Renal pelvis (tissue), 12 donors: ENCODE measurements at places on chromosomes 5 and 9.
A peak's percentile ranks its signal among the peaks of the same experiment; 100 is the strongest.

GRCh38 chr5:96573513-96573894 is 88.7 kb upstream of the CAST start:
- DNase-seq, result no peak

GRCh38 chr5:181191526-181192336 is 13.3 kb downstream of the TRIM7 start:
- DNase-seq, result peak; percentile 94

DNA sequence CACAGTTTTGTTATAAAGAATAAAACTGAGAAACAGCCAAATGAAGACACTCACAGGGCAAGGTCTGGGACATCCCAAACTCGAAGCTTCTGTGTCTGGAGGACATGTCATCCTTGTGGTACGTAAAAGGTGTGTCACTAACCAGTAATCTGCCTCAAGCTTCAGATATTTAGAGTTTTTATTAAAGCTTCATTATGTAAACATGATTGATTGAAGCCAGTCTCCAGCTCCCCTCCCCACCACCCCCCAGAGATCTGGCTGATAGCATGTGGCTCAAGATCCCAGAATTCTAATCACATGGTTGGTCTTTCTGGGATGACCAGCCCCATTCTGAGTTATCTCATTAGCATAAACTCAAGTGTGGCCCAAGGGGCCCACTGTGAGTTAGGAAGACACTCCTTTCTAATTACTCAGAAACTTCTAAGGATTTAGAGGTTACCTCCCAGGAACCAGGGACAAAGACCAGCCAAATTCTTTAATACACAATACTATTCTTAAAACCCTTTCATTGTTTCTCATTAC is 31.4 kb upstream of the ERAP1 start:
- no peak for DNase-seq

- DNase-seq, result peak; percentile 52
Measured at GRCh38 chr9:96177005-96177718, 124.8 kb downstream of the HSD17B3 start.

DNA sequence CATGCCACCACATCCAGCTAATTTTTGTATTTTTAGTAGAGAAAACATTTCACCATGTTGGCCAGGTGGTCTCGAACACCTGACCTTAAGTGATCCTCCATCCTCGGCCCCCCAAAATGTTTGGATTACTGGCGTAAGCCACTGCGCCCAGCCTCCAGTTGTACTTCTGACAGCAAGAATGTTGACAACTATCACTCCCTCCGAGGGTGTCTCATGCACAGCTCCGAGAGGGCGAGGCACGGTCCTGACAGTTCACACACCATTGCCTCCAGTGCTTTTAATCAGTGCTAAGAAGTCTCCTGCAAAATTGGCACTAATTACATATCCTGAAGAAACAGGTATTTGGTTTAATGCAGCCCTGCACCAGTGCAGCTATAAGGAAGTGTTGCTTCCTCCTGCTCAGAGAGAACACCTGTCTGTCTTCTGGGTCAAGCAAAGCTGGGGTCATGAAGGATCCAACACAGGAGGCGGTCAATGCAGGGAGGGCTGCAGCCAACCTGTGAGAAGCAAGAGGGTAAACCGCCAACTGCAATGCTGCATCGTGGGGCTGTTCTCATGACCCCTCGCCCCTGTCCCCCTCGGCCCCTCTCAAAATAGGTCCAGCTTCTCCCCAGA is 184.0 kb downstream of the MED10 start:
- no peak for DNase-seq

DNA sequence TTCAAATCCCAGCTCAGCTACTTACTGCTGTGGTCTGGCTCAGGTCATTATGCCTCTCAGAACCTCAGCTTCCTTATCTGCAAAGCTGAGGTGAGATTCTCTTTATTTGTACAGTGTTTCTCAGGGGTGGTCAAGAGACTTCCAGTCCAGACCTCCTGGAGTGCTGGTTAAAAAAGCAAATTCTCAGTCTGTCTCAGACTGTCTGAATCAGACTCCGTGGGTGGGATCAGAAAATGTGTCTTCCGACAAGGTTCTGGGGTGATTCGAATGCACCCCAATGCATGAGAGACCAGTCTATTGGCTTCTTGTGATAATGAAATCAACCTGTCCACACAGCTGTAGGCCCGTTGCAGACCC is 137.7 kb upstream of the SMIM23 start:
- DNase-seq, result no peak

- DNase-seq, result no peak
Measured at GRCh38 chr5:148924817-148925216, 98.4 kb downstream of the ADRB2 start.

GRCh38 chr9:125133403-125134329 is 9.7 kb downstream of the SCAI start:
- DNase-seq, result no peak

GRCh38 chr5:39223565-39224156 is 4.3 kb upstream of the FYB1 start:
- DNase-seq, result no peak

GRCh38 chr9:71678999-71679398 is 89.3 kb downstream of the CEMIP2 start:
- DNase-seq, result no peak

DNA sequence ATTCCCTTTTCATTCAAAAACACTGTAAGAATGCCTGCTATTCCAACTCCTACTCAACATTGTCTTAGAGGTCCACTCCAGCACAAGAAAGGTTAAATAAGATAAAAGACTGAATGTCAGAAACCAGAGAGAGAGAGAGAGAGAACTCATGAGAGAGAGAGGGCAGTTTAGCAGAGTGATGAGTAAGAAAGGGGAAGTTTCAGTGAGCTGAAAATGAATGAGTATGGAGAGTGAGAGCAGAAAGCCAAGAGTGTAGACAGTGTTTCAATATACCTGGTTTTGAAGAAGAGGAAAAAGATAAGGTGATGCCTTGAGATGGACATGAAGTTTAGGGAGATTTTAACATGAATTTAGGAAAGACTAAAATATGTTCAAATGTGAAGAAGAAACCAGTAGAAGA is 528.0 kb upstream of the SEMA6A start:
- DNase-seq, result no peak

- DNase-seq, result no peak
Measured at GRCh38 chr9:127522727-127523126, 71.4 kb downstream of the LRSAM1 start.

GRCh38 chr5:40354171-40354570 is 325.5 kb upstream of the PTGER4 start:
- no peak for DNase-seq

DNA sequence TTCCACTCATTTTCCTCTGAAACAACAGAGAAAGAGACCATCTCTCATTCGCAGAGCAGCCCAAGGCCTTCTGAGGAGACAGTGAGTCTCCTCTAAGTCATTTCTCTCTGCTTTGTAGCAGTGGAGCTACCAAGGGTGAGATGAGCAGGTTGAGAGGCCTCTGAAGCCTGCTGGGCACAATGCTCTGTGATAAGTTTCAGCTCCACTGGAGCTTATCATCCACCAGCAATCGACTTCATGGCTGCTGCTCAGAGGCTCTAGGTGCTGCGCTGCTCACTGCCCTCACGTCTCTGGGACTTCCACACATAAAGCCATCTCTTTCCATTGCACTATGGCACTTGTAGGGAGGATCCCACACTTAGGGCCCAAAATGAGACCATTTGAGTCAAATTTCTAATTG is 96.3 kb downstream of the CMYA5 start:
- DNase-seq, result no peak

GRCh38 chr9:94167376-94167890 is 83.2 kb downstream of the PTPDC1 start:
- DNase-seq, result no peak

GRCh38 chr5:119996128-119996527 is 366.8 kb downstream of the FAM170A start:
- DNase-seq, result no peak

- no peak for DNase-seq
Measured at GRCh38 chr5:509611-510185, 14.6 kb downstream of the SLC9A3 start.

DNA sequence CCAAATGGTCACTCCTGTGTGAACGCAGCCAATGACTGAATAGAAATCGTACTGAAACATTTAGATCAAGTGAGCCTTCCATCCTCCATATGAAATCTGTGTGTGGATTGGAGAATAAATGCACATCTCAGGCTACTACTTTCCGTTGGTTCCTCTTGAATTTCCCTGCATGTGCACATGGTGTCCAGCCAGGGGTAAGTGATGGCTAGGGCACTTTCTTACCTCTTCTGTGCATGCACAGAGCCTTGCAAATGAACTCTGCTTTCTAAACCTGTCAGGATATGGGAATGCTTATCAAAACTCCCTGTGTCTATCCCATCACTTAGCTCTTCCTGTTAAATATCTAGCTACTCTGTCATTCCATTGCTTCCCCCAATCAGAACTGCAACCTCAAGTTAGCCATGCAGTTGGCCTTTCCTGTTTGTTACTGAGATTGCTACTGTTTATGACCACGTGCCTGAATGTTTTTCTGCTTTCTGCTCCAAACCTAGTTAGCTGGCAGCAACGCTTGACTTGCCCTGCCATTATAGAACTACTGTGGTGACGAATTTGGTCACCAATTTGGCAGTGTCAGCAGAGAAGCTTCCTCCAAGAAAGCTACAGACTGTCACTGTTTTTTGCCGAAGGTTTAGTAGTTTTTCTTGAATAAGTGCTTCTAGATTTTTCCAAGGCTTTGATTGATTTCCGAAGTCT is 661.6 kb downstream of the LRRC70 start:
- no peak for DNase-seq

DNA sequence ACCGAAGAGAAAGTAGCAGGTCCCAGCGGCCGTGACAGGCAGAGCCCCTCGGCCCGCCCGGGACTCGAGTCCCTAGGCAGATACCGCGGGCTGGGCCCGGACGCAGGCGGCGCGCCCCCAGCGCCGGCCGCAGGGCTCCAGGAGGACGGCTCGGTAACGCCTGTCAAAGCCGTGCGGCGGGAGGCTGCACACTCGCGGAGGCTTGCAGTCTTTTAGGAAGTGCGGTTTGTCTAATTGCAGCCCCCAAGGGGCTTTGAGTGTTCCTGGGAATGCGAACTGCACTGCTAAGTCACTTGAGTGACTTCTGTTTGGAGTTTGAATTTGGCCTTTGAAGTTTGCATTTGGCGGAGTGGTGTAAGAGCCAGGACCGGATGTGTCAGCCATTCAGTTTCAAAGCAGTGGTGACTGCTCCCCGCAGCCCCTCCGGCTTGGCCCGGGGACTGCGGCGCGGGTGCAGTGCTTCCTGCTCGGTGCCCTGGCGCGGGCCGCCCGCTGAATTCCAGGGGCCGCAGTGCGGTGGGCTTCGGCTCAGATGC is 1.3 kb downstream of the MAP3K1 start:
- peak; percentile 48 for DNase-seq

- peak; percentile 41 for DNase-seq
Measured at GRCh38 chr5:159331093-159331973, 1.0 kb upstream of the IL12B start.

GRCh38 chr9:21030389-21031035 is 928 bp downstream of the HACD4 start:
- DNase-seq, result no peak

GRCh38 chr5:55134053-55134722 is 25.8 kb upstream of the GPX8 start:
- no peak for DNase-seq

GRCh38 chr9:121732886-121733285 is 81.5 kb downstream of the DAB2IP start:
- no peak for DNase-seq

- no peak for DNase-seq
Measured at GRCh38 chr5:158985492-158985891, 114.2 kb downstream of the EBF1 start.

DNA sequence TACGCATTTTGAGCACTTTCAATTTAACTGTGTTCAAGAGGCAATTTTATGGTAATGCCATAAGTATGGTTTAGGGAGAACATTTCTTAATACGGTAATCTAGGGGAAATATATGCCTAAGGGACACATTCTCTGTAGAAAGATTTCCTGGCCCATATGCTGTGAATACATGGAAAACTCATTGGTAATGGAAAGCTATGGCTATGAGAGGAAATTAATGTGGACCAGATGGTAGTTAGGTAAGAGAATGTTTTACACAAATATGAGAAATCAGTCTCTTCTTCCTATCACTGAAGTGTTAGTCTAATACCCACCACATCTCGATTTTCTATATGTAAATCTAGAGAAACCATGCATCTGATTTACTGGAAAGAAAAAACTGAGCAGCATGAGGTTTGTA is 105.0 kb downstream of the SEMA6A start:
- no peak for DNase-seq

- DNase-seq, result no peak
Measured at GRCh38 chr9:91758491-91758981, 191.5 kb downstream of the ROR2 start.

- no peak for DNase-seq
Measured at GRCh38 chr9:100674419-100675122, 96.7 kb downstream of the CAVIN4 start.

- no peak for DNase-seq
Measured at GRCh38 chr5:126531543-126532120, 63.4 kb downstream of the ALDH7A1 start.

DNA sequence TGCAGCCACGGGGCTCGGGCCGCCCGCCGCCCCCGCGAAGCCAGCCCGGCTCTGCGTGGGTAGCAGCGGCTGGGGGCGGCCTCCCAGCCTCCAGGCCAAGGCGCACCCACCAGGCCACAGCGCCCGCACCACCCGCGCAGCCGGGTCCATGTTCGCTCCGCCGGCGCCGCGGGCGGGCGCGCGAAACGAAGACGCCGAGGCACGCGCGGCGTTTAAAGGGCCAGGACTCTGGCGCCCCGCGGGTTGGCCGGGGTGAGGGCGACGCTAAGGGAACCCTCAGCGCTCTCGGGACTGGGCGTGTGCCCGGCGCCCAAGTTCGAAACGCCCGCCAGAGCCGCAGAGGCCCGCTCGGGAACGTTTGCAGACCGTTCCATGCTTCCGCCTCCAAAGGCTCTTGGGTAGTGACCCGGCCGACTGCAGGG is at the start of gene PTGES2:
Gene PTGES2, minus strand, starts transcription at position 162 of the 422 bp plus-strand sequence. Its CDS starts 12 bp downstream, at position 150.
- peak; percentile 88 for DNase-seq

- DNase-seq, result no peak
Measured at GRCh38 chr9:127058011-127058644, 64.3 kb downstream of the ANGPTL2 start.

GRCh38 chr9:138069731-138070456 is 192.3 kb downstream of the CACNA1B start:
- no peak for DNase-seq

GRCh38 chr9:85541876-85542275 is 199.9 kb downstream of the AGTPBP1 start:
- no peak for DNase-seq
